ENCODE measurements at places on chromosomes 11 and 22.

- DNase-seq = no peak
Measured at GRCh38 chr22:22554587-22555284, 4.3 kb downstream of the PRAME start.

- DNase-seq = peak; percentile 83
Measured at GRCh38 chr11:75241036-75241905, 697 bp downstream of the TPBGL start.

GRCh38 chr22:32404021-32404420, 8.0 kb downstream of the RTCB start:
- no peak for DNase-seq

DNA sequence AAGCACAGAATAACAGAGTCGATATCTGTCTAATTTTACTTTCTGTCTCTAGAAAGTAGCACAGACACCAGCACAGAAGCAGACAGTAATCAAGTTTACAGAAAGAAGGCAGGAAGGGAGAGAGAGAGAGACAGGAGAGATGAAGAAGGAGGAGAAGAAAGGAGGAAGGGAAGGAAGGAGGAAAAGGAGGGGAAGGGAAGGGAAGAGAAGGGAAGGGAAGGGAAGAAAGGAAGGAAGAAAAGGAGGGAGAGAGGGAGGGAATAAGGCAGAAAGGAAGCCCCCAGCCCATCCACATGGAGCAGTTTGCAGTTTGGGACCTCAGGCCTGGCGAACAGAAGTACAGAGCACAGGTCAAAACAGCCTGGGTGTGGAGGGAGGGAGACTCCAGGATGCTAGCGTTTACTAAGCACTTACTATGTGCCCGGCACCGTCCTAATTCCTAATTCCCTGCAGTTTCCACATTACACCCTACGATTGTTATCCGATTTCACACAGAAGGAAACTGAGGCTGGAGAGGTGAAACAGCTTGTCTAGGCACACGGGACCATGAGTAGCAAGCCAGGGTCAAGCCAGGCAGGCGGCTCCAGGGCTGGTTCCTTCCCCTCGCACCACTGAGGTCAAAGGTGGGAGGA, 46.0 kb upstream of the WNT7B start:
- no peak for DNase-seq

DNA sequence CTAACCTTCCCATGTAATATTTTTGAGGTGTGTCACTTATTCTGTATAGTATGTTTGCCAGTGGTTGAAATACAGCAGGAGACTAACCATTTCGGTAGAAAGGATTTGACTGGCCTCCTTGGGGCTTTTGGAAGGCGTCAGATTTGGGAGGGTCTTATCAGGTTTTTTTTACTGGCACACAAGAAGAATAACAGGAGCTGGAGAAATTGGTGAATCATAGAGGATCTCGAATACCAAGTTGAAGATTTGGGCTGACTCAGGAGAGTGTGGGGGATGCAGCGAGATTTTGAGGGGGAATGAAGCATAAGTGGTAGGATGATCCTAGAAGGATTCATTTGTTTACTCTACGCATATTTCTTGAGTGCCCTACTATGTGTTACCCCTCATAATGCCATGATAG, 200.5 kb downstream of the DDX10 start:
- DNase-seq = no peak

DNA sequence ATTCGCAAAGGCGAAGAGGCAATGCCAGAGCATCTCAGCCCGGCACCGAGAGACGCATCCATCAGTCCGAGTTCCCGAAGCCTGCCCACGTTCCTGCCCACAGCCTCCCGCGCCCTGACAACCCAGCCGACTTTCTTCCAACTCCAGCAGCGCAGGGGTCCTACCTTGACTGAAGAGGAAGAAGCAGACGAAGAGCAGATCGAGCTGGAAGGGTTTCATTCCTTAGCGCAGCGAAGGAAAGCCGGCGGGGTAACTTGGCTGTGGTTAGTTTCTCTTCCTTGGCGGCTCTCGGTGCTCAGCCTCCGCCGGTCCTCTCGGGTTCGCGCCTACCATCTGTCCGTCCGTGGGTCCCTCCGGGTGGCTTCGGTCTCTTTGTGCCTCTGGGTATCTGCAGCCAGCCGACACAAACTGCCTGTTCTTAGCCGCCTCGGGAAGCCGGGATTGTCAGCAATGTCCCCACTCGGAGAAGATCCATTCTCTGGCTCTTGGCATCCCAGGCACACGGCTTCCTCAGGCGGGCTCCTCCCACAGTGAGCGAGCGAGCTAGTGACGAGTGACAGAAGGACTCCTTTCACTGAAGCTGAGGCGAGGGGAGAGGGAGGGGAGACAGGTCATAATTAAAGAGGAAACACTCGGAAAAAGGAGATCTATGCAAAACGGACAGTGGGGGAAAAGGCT, at the start of gene KIRREL3:
Gene KIRREL3 (minus strand): TSS at position 480 of the 678 bp plus-strand sequence.
- no peak for DNase-seq

- DNase-seq = peak; percentile 26
Measured at GRCh38 chr11:76073724-76074123, 132.6 kb downstream of the WNT11 start.

DNA sequence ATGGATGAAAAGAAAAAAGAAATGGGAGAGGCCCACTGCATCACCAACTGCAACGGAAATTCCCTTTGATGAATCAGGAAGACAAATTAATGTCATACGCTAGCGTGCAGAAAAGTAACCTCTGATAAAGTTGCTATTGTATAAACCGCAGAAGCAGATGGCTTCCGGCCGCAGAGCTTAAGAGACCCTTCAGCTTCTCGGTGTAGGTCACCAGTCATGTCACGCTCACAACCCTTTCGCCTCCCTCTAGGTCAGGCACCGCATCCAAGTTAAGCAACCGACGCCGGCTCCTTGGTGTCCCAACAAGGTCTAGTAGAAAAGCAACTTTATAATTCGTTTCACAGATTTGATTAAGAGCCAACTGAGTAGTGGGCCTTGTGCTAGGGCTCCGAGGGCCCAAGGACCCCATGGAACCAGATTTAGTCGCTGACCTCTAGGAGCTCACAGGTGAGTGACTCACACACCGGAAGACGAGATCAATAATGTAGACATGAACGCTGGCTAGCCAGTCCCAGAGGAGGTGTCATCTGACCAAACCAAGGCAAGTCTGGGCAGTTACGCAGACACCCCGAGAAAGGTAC, 1.2 kb upstream of the ZFP91 start:
- DNase-seq = no peak
